ENCODE measurements at places on chromosomes 12 and 14.

DNA sequence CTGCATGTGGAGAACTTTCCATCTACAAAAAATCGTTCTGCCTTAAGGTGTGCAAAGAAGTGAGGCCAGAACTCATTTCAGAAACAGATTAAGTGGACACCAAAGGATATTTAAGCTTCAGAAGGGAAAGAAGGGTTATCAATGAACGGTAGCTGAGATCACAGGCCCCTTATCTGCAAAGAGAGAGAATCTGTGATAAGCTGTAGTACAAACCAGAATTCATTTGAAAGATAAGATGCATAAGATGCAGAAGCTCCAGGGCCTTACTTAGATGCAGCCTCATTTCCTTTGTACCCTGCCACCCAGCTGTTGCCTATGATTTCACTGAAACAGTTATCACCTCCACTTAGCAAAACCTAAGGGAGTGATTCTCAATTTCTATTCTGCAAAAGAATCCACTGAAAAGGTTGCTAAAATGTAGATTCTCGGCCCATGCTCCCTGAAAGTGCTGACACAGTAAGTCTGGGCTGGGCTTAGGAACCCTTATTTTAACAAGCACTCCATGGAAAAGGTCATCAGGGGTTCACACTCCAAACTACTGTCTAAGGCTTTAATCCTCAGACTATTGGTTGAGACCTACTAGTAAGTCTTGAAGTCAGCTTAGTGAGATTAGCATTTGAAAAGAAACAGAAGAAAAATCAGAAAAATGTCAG, 64.8 kb downstream of the HELB start:
- no peak for DNase-seq

DNA sequence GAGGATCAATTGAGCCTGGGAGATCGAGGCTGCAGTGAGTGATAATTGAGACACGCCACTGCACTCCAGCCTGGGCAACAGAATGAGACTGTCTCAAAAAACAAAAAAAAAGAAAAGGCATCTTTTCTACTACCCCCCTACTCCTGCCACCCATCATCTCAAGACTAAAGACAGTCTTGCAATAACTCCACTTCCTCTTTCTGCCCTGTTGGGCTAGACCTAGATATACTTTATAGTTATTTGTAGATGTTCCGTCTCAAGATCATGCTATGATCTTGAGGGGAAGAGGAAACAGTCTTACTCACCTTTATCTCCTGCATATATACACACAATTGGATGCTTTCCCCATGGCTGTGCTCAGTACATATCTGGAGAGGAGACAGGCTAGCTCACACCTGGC, 12.1 kb upstream of the ESPL1 start:
- no peak for DNase-seq

- DNase-seq: no peak
Observed at GRCh38 chr12:75917715-75918114, 113.9 kb downstream of the PHLDA1 start.

GRCh38 chr12:98601924-98602323, 8.4 kb downstream of the SLC25A3 start:
- DNase-seq: no peak

- no peak for DNase-seq
Observed at GRCh38 chr12:2792671-2793500, 1.9 kb upstream of the FKBP4 start.

- peak; percentile 7 for DNase-seq
Observed at GRCh38 chr14:95319312-95320077, at the start of gene CLMN. CLMN (minus strand) TSS chr14:95319908; CDS start chr14:95319792, 116 bp downstream.

Measured in stimulated activated CD8-positive, alpha-beta memory T cell treated with anti-CD3 and anti-CD28 coated beads, Interleukin-4, amount 100 ng/mL, for 24 hours (primary cell).